ENCODE measurements at places on chromosomes 3 and 15.

- no peak for DNase-seq
Observed at GRCh38 chr3:156811089-156811862, 14.9 kb upstream of the LEKR1 start.

DNA sequence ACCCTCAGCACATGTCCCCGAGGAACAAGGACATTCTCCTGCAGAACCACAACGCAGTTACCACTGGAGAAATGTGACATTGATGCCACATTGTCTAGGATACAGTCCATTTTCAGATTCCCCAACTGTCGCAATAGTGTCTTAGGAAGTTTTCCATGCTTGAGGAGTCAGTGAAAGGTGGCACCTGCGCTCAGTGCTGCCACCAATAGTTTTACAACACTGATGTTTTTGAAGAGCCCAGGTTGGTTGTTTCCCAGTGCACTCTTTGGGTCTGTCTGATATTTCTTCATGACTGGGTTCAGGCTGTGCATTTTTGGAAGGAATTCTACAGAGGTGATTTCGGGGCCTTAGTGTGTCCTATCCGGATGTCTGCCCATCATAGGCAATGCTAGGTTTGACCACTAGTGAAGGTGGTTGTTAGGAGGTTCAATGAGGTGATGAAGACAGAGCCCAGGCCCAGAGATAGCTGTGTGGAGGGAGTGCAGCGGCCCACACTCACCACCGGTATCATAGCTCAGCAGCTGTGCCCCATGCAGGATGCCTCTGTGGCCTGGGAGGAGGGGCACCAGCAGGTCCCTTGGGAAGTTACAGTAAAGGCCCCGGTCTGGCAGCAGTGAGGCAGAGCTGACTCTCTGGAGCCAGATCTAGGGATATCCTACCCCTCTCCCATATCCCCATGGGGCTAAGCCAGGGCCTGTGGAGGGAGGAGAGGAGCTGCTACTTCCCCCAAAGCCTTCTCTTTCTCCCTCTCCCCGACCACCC, 96.6 kb downstream of the DNAJB8 start:
- peak; percentile 19 for DNase-seq

GRCh38 chr3:157117875-157118654, 41.9 kb downstream of the CCNL1 start:
- no peak for DNase-seq

GRCh38 chr15:78923015-78923414, 21.8 kb downstream of the CTSH start:
- DNase-seq = no peak

GRCh38 chr15:75861750-75862402, 18.6 kb downstream of the UBE2Q2 start:
- DNase-seq = no peak

DNA sequence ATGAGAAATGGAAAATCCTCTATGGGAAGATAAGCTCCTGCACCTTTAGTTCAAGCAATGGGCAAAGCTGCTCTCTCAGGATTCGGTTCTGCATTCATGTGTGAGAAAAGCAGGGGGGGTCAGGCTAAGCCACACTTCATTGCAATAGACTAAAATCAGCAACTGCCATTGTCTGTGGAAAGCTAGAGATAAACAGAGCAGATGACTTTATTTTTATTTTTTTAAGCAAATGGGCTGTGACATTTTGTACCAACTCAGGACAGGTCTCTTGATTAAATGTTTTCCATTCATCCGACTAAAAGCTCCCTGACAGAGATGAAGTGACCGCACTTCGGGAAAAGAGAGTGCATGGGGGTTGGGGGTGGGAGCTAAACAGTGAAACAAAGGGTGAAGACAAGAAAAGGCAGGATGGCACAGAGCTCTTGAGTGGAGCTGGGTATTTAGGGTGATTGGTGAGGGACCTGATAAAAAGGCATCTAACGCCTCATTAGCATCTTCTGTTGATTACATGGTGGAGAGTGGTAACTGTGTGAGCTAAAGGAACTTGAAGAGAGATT, 987.4 kb downstream of the TUSC7 start:
- DNase-seq = no peak

GRCh38 chr15:81475471-81475870, 101.5 kb upstream of the TMC3 start:
- no peak for DNase-seq

DNA sequence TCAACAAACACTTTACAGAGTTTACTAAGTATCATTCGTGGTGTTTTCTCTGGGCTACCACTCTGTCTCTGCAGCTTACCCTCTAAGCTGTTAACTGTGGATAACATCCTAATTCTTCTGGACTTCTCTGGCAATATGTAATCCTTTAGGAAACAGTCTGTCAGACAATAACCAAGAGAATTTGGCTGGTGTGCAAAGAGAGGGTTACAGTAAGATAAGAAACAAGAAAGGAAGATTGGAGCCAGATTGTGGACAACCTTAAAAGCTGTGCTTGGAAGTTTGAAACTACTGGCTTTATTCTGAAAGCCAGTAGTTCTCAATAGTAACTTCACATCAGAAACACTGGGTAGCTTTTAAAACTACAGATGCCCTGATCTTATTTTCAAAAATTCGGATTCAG, 778 bp downstream of the ARL6 start:
- no peak for DNase-seq

DNA sequence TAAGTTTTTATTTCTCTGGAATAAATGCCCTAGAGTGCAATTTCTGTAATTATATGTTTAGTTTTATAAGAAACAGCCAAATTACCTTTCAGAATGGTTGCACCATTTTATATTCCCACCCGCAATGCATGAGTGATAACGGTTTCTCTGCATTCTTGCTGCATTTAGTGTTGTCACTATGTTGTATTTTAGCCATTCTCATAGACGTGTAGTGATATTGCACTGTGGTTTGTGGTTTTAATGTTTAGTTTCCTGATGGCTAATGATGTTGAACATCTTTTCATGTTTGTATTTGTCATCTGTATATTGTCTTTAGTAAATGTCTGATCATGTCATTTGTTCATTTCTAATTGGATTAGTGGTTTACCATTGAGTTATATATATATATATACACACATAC, 73.0 kb upstream of the GOLIM4 start:
- DNase-seq = no peak

DNA sequence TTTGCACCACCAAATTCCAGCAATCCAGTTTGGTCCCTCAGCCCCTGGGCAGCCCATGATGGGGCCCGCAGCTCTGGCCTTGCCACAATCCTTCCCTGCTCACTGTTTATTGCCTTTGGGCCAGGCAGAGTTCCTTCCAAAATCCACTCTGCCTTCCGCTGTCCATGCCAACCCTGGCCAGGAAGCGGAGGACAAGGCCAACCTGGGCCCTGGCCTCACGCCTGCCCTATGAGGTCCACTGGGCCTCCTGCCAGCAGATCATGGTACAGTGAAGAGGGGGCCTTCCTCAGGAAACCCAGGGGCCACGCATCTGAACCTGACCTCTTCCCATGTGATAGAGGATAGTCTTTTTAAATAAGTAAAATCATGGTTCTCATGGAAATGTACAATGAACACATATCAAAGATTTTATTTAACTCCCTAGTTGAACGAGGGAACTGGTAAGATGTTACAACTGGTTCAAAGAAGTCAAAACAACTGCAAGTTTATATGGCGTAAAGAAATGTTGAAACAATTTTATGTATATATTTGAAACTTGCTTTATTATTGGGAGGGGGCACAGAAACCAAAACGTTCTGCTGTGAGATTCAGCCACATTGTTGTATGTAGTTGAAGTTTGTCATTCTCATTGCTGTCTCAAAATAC, 95.8 kb upstream of the TNFAIP8L3 start:
- peak; percentile 46 for DNase-seq

DNA sequence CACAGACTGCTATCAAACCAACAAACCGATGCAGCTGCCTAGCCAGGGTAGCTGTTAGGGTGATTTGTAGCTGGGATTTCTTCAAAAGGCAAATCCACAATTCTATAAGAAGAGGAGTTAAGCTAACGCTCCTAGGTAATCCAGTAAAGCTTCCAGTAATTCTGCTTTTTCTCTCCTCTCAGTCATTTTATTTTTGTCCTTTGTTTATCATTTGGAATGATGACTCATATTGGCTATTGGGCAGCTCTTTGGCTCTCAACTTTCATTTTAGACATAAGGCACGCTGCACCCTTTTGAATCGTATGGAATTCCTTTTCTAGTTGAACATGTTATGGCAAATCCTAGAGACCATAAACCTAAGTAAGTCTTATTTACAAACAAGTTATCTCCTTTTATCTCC, 53.2 kb upstream of the PPARG start:
- DNase-seq = no peak

GRCh38 chr3:147514366-147515160, 105.4 kb downstream of the ZIC1 start:
- no peak for DNase-seq

DNA sequence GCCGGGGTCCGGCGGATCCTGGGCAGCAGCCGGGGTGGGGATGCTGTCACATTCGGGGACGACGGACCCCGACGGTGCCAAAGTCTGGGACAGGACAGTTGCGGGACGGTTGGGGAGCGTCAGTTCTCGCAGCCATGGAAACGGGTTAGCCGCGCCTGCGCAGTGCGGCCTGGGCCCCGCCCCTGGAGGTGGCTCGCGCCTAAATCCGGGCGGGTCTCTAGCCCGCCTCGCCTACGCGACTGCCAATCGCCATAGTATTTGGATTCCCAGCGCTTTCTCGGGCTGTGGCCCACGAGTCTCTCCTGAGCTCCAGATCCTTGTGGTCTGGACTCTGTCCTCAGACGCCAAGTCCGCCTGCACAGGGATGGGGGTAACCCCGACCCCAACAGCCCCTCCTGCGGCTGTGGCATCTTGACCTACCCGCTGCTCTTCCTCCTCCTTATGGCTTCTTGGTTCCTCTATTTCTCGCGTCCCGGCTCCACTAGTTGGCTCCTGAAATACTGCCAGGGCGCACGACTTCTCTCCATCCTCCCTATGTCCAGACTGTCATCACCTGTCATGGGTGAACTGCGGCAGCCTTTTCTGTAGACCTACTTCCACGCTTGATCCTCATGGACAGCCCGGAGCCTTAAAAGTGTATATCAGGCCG, at the start of gene ZMYND10:
ZMYND10 (minus strand) TSS at position 147 of the 649 bp plus-strand sequence. CDS start 153 bp downstream, outside the sequence.
- DNase-seq = peak; percentile 78

- DNase-seq = peak; percentile 72
Observed at GRCh38 chr3:48151058-48151806, 37.0 kb downstream of the CDC25A start.

- DNase-seq = no peak
Observed at GRCh38 chr3:12159227-12159601, 502 bp upstream of the TIMP4 start.

GRCh38 chr3:102485701-102486100, 50.9 kb downstream of the ZPLD1 start:
- no peak for DNase-seq

- no peak for DNase-seq
Observed at GRCh38 chr3:114078126-114078525, 21.6 kb downstream of the QTRT2 start.

DNA sequence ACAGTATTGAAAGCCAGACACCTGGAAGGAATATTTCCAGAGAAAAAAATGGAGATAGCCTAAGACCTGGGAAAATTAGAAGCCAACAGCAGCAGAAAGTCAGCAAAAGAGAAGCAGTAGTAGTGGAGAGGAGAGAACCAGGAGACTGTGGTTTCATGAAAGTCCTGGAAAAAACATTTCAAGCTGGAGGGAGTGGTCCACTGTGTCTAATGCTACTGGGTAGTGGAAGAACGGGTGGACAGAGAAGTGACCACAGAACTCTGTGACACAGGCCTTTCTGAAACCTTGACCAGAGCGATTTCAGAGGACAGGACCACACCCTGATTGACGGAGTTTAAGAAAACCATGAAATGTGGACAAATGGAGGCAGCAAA, 15.3 kb upstream of the SH3BP5 start:
- DNase-seq = no peak

GRCh38 chr3:8650583-8651416, 6.2 kb upstream of the SSUH2 start:
- DNase-seq = no peak

DNA sequence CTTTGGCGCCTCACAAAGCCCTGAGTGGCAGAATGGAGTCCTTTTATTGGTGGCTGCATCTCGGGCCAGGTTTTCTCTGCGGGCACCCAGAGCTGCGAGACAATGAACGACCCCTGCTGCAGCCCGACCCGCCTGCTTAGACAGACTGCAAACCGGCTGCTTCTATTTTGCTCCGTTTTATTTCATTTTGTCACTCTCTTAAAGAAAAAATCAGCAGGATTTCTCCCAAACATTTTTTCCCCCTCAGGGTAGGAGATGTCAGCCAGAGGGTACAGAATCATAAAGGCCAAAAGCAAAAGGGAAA, 64.8 kb downstream of the OXNAD1 start:
- no peak for DNase-seq

DNA sequence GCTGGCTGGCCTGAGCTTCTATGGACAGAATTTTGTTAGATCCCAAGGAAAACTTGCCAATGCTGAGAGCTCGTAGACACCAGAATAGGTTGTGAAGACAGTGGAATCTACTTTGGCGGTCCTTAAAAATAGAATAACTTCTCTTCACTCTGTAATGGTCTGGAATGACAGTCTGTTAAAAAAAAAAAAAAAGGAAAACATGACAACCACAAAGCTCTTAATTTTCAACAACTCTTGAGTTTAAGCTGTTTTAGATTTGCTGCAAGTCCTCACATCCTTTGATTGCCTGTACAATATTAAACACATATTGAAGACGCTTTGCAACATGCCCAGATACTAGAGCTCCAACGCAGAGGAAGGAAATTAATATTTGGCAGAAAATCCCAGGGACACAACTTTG, 122.8 kb upstream of the GALNT15 start:
- DNase-seq = no peak

GRCh38 chr3:30770387-30770786, 124.1 kb downstream of the GADL1 start:
- DNase-seq = no peak

- DNase-seq = no peak
Observed at GRCh38 chr3:22121068-22121701, 370.2 kb upstream of the ZNF385D start.

- peak; percentile 83 for DNase-seq
Observed at GRCh38 chr3:14235912-14236295, 57.3 kb downstream of the LSM3 start.

- peak; percentile 92 for DNase-seq
Observed at GRCh38 chr3:194003114-194004057, 132.6 kb upstream of the HES1 start.

DNA sequence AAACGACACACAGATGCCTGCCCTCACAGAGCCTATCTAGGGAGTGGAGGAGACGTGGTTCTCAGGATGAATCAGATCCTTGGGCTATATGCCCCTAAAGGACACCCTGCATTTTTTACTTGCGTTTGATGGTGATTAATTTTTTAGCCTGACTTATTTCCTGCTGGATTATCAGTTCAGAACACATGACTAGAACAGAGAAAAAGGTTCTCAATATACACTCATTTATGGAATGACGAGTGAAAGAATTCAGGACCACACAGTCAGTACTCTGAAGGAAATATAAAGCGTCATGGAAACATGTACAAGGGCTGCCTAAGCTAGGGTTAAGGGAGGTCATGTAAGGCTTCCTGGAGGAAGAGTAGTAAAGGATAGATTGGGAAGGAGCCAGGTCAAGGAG, 121.8 kb downstream of the SSR3 start:
- DNase-seq = no peak

GRCh38 chr15:92651877-92652575, 3.5 kb downstream of the FAM174B start:
- no peak for DNase-seq

Measured in left ventricle myocardium inferior (tissue), 1 donor.